ENCODE measurements at places on chromosomes 16 and 17.
A peak's percentile ranks its signal among the peaks of the same experiment; 100 is the strongest.

DNA sequence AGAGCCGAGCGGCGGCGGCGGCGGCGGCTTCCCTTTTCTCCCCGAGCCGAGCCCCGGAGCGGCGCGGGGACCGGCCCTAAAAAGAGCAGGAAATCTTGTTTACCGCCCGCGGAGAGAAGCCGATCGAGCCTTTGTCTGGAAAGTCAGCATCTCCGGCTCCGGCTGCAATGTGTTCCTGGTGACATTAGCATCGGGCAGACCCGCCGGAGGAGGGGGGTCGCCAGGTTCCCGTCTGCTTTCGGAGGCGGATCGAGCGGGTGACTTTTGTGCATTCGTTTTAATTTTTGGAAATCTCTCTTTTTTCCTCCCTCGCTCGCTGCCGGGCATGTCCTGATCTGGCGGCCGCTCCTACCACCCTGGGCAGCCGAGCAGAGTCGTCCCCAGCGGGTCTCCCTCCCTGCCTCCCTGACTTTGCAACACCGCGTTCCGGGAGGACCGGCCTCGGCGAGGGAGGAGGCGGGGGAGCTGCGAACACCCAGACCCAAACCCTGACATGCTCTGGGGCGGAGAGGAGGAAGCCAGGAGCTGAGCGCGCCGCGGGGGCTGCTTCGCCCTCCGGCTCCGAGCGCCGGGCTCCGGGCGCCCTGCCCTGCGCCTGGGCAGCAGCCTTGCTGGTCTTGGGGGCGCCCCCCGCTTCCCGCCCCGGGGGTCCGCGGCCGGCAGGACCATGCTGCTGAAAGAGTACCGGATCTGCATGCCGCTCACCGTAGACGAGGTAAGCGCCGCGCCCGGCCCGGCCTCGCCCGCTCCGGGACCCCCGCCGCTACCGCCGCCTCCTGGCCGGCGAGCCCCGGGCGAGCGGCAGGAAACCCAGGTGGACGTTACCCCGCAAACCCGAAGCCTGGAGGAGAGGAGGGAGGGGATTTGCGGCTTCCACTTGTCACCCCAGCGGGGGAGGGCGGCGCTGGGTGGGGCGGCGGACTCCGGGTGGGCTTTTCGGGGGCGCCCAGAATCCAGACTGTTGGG is 690 bp downstream of the PITPNC1 start:
- DNase-seq, result peak; percentile 75

DNA sequence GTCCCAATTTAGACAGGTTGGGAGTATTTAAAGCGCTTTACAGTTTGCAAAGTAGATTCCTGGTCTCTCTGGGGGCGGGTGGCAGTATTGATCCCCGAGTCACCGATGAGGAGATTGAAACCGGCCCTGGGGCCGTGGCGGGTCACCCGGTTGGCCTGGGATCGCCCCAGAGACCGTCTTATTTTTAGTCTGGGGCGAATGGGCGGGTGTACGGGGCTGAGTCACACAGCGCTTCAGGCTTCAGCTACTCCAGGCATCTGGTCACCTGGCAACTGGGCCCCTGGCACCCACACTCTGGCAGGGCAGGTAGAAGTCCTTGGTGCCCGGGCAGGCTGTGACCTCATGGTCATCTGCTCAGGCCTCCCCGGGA is 669 bp downstream of the MIEF2 start:
- DNase-seq, result no peak

GRCh38 chr16:62907562-62907961 is 871.3 kb upstream of the CDH8 start:
- DNase-seq, result no peak

DNA sequence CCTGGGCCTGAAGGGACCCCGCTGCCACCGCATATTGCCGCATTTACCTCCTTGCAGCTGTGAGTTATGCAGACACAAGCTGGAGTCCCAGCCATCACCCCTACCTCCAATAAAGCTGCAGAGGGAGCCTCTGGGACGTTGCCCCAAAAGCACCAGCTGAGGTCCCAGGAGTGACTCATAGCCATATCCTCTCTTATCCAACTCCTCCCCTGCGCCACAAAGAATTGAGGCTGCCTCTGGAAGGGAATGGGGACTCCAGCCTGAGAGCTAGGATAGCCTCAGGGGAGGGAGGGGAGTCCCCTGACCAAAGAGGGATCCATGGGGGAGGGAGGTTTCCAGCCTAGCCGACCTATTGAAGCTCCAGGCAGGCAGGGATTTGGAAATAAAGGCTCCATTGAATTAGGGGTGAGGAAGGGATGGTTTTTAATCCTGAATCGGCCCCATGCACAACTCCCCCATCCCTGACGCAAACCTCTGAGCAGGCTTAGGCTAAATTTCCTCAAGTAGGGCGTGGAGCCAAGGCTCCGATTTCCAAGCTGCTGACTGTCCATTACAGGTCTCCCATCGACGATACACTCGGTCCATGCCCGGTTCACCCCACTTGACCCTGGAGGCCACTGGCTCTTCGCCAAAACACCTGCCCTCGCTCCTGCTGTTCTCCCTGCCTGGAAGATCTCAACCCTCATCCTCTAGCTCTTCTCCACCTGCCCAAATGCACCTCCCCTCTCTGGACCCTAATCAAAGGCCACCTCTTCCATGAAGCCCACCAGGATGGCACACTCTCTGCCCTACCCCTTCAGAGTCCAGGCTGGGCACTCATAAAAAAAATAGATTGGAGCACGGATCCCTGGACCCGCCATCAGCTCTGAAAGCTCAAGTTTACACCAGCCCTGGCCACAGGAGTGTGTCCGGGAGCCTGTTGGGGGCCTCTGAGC is 27.5 kb downstream of the PIMREG start:
- peak; percentile 75 for DNase-seq

DNA sequence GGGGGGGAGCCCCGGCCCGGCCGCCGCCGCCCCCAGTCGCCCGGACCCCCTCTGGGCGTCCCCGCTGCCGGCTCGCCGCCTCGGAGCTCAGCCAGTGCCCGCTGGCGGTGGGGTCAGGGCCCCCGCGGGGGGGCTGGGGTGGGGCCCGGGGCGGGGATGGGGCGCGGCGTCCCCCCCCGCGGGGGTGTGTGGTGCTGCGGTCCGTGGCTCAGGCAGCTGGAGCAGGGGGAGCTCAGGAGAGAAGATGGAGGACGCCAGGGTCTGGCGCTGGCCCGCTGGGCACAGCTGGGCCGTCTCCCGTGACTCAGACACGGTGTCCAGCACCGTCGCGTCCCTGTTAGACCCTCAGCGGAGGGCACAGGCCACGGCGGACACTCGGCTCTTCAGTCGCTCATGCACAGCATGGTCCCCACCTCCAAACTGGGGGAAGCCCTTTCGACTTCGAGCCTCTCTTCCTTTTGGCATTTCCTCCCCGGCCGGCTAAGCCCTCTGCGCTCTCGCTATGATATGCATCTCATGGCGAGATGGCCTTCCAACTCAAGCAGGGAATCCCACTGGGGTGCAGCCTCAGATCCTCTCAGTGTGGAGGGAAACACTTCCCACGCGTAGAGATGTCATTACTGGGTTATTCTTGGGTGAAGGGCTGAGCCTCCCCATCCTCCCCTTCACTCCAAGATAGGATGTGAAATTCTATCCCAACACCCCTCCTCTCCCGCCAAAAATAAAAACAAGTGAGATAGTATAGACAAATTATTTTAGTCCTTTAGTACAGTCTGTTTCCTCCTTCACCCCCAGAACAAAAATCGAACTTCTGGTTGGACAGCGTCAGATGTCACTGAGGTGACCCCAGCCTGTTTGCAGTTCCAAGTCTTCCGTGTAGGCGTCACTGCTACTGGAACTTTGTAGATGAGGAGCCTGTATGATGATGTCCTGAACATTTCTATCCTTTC is 522 bp upstream of the VEZF1 start:
- peak; percentile 77 for DNase-seq

- DNase-seq, result no peak
These were observed 25.7 kb upstream of the TOX3 start for GRCh38 chr16:52572656-52573055.

DNA sequence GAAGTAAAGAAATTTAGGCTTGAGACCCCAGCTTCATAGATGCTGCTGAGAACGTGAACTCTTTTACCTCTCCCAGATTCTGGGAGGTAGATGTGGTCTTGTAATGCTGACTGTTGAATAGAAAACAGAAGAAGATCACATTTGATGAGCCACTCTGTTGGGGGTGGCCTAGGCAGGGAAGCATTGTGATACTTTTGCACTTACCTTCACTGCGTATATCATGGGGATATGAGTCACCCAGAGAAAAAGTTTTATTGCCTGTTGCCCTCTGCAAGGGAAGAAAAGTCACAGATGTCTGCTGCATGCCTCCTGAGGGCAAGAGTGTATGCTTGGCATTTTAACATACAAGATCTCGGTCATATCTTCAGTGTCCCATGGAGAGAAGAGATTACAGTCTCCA is 365.4 kb downstream of the SNX29 start:
- DNase-seq, result no peak

GRCh38 chr17:47850692-47851573 is at the start of gene SP6:
Gene SP6, minus strand, starts transcription at chr17:47851163. Its CDS starts 2,734 bp downstream, at chr17:47848429.
- DNase-seq, result no peak

DNA sequence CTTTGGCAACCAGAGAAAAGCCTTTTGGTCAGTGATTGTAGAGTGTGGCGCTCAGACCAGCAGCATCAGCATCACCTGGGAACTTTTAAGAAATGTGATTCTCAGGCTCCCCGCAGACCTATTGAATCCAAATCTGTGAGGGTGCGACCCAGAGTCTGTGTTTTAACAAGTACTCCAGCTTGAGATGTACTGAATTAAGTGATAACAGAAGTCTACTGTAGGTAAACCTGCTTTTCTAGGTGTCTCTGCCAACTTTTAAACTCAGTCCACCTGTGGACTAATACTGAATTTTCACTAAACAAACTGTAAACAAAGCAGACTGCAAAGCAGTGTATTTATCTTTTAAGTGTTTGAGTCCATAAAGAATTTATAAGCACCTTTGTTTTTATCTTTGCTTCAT is 43.6 kb downstream of the NUP93 start:
- DNase-seq, result no peak

- no peak for DNase-seq
These were observed 6.9 kb downstream of the UNC45B start for GRCh38 chr17:35154196-35155165.

DNA sequence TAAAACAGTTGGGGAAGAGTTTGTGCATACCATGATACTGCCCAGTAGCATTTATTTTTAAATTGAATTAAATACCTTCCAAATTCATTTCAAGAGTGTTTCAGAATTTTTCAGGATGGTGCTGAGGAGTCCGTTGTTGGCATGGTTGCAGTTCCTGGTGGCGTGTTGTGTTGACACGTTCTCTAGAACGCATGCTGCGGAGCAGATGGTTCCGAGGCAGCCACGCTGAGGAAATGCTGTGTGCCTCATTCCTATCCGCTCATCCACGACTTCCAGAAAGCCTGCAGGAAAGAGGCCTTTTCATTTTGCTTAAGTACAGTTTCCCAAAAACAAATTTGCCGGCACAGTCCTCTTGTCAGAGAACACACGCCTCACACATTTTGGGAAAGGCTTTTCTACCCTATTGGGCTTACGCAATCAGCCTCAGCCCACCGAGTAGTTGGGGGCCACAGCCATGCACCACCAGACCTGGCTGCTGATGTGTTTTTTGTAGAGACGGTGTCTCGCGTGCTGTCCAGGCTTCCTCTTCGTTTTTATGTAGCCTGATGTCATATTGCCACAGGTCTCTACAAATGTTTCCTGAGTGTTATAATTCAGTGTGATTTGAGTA is 32.1 kb upstream of the IL17C start:
- no peak for DNase-seq

GRCh38 chr17:19664136-19664820 is 15.7 kb downstream of the ALDH3A2 start:
- no peak for DNase-seq

- no peak for DNase-seq
These were observed 51.8 kb upstream of the MAP3K14 start for GRCh38 chr17:45368651-45369050.

- no peak for DNase-seq
These were observed 817 bp upstream of the JPH3 start for GRCh38 chr16:87601401-87601981.

- no peak for DNase-seq
These were observed 79.4 kb downstream of the NF1 start for GRCh38 chr17:31174215-31174614.

DNA sequence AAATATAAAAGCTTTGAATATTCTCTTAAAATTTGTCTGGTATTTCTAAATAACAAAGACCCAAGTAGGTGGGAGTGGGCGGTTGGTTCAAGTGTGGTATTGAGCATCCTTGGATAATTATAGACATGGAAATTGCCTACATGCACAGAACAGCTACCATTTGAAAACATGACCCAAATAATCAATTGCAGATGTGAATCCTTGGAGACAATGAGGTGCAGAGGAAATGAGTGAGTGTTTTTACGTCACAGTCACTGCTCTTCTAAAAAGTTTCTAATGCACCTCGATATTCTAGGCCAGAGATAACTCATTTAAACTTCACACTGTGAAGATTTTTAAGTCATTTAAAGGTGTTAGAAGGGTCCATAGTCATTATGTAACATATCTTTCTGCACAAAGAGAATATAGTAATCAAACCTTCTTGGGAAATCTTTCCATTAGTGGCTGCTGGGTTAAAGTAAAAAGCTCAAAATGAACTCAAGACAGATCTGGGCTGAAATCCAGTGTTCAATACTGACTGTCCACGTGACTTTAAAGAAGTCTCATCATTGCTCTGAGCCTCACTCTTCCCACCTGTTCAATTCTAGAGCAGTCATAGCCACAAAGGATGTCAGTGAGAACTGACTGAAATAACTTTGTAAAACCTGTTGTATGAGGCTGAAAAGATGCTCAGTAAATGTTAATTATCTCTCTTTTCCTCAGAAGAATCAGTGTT is 144.5 kb downstream of the CDH11 start:
- DNase-seq, result peak; percentile 44

GRCh38 chr16:27498916-27499658 is 50.6 kb downstream of the GTF3C1 start:
- DNase-seq, result no peak

DNA sequence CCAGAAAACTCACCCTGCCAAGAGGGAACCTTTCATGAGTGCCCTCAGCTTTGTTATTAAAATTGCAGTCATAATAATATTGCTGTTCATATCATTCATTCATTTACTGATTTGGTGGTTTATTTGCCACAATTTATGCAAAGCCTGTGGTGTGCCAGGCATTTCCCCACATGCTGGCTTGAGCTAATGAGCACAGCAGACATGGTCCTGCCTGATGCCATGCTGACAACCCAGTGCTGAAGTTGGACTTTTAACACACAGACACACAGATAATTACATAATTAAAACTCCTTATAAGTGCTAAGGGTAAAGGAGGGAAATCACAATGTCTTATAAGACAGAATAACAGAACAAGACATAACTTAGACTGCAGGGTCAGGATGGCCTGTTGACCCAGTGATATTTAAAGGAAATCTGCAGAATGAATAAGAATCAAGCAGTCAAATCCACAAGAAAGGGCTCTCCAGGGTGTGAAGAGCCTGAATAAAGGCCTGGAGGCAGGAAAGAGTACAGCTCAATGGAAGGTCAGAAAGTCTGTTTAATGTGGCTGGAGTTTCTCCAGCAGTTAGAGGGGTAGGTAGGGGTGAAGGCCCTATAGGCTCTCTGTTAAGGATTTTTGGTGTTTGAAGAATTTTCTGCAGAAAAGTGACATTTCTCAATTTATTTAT is 196.9 kb upstream of the CDH11 start:
- DNase-seq, result peak; percentile 12

All from A673 (cell line).